Stimulated activated naive CD4-positive, alpha-beta T cell treated with Interleukin-2 at 50 U/mL for 16 hours (primary cell): ENCODE measurements at places on chromosomes 11 and 22.

GRCh38 chr11:128831174-128832120, 35.6 kb downstream of the KCNJ1 start:
- peak; percentile 83 for DNase-seq

- no peak for DNase-seq
These were observed 2.2 kb upstream of the OR52H1 start for GRCh38 chr11:5550440-5551095.

DNA sequence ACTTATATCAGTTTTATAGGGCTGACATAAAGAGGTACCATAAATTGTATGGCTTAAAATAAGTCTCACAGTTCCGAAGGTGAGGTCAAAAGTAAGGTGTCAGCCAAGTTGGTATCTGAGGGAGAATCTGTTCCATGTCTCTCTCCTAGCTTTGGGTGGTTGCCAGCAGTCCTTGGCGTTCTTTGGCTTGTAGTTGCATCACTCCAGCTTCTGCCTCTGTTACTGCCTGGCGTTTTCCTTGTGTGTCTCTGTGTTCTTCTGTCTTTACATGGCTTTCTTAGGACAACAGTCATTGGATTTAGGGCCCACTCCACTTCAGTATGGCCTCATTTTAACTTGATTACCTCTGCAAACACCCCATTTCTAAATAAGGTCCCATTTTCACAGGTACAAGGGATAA, 16.7 kb downstream of the MMP7 start:
- no peak for DNase-seq

GRCh38 chr11:119361056-119361787, 14.7 kb upstream of the MFRP start:
- peak; percentile 57 for DNase-seq
